ENCODE measurements at places on chromosomes 5 and 9.

DNA sequence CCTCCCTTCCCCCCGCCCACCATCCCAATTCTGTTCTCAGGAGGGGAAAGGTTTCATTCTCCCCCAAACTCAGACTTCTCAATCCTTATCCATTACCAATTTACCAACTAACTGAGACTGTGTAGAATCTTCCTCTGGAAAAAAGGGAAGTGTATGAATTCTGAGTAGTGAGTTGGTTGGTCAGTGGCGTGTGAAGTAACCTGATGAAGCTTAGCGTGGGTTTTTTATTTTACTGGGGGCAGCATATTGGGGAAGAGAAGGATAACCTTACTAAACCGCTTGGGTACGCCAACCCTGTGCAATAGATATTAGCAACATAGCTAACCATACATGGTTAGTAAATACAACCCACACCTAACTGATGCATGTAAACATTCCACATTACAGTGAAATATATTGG, 1.1 kb upstream of the DNAJC21 start:
- DNase-seq: no peak

- no peak for DNase-seq
These were observed 51.7 kb upstream of the LRRTM2 start for GRCh38 chr5:138926688-138927448.

- DNase-seq: no peak
These were observed 39.4 kb downstream of the MED27 start for GRCh38 chr9:132040246-132040645.

DNA sequence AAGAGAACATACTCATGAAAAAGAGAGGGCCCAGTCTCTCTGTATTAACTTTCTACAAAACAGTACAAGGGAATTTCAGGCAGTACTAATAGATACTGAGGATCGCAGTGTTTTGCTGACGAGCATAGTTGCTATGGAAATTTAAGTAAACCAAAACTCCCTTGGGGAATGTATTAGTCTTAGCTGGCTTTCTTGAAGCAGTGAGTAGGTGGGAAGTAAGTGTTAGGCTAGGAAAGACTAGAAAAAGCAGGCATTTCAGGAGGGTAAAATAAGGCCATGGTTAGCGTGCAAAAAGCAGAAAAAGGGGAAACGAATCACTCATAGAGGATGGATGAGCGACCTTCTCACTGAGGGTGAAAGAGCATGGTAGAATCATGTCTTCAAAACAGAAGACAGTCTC, 84.3 kb upstream of the ACTBL2 start:
- no peak for DNase-seq

DNA sequence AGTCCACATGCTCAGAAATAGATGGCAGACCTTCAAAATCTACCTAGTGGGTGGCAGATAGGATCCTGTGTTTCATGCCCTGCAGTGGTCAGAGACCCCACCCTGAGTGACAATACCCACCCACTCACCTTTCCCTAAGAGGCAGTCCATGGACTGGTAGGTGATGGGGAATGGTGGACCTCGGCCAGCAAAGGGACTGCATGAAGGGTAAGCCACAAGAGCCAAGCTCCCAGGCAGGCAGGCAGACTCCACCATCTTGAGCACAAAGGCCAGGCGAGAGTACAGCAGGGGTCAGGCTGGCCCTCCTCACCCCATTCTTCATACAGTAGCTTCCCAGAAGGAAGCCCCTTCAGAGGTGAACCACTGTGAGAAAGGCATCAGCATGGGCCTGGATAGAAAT, 78.4 kb downstream of the SYK start:
- DNase-seq: no peak

- no peak for DNase-seq
These were observed 16.8 kb downstream of the MACROH2A1 start for GRCh38 chr5:135382106-135382790.

DNA sequence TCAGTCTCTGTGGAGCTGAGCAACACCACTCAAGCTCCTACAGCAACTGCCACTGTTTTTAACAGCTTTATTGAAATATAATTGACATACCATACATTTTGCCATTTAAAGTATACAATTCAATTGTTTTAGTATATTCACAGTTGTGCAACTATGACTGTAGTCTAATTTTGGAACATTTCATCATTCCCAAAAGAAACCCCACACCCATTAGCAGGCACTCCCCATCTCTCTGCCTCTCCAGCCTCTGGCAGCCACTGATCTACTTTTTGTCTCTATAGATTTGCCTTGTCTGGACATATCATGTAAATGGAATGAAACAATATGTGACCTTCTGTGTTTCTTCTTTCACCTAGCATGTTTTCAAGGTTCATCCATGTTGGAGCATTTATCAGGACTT, 43.5 kb downstream of the RUSC2 start:
- DNase-seq: no peak

DNA sequence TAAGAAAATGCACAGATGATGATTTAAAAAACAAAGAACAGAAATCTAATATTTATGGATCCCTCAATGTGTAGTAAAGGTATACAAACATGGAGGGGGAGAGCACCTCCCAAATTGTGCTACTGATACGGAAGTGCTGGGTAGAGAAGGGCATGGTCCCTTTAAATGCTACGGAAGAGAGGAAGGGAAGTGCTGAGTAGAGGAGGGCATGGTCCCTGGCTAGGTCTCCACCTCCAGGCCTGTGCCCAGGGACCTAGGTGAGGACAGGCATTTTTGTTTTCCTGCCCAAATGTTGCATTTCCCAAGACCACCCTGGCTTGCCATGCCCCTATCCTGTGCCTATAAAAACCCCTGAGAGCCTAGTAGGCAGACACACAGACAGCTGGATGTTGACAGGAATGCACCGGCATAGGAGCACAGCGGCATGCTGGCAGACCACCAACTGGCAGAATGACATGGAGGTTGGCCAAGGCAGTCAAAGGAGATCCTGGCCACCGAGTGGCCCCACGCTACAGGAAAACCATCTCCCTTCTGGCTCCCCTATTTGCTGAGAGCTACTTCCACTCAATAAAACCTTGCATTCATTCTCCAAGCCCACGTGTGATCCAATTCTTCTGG, 62.1 kb upstream of the SPDL1 start:
- no peak for DNase-seq

Measured in KBM-7 (cell line).